Activated CD8-positive, alpha-beta T cell treated with anti-CD3 and anti-CD28 coated beads for 36 hours (primary cell): ENCODE measurements at places on chromosomes 7 and 10. TPM values are rescaled to one million over a fixed set of nuclear protein-coding genes. Genes with fewer than 3 reads are reported as not detected.

P4HA1 gene
- total RNA-seq: 72.3 TPM

ZNF12 gene
- total RNA-seq: 22.7 TPM

REEP3 gene
- 13.6 TPM for total RNA-seq

DCLRE1C gene
- 15.0 TPM for total RNA-seq

AZGP1 gene
- total RNA-seq: not detected

SPOCK2 gene
- total RNA-seq: 134 TPM

CTAGE15 gene
- total RNA-seq: 0.83 TPM

ZNF853 gene
- 1.8 TPM for total RNA-seq

ATE1 gene
- total RNA-seq: 18.0 TPM

IDI2 gene
- not detected for total RNA-seq

NEUROG3 gene
- 2.3 TPM for total RNA-seq

AS3MT gene
- not detected for total RNA-seq

FEZF1 gene
- not detected for total RNA-seq

ST8SIA6 gene
- not detected for total RNA-seq

- no peak for DNase-seq
Observed at GRCh38 chr10:33535866-33536265, 201.4 kb upstream of the NRP1 start.

DNA sequence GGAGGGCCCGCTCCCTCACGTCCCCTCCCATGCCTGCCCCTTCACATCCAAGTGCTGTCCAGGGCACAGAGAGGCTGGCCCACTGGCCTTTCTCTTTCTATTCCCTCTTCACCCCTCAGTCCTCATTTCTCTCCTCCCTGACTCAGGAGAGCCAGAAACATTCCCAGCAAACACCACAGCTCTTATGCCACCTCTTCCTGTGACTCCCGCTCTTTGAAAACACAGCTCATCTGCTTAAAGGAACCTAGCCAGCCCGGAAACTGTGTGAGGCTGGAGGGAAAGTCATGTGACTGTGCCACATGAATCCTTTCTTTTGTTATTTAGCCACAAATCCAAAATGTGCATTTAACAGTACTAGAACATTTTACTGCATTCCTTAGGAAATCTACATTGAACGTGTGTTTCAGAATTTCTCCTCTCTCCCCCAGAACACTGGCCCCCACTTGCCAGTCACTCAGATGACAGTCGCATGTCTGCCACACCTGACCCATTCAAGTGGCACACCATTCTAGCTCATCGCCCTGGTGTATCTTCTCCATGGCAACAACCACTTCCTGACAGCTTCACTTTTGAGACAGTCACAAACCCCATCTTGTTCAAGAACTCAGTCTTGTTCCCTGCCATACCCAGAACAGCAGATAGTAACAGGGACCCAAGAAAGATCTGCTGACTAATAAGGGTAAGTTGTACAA, 42.8 kb downstream of the GRB10 start:
- peak; percentile 76 for DNase-seq

- DNase-seq: peak; percentile 73
Observed at GRCh38 chr7:27179503-27180430, 5.3 kb downstream of the HOXA11 start.

DNA sequence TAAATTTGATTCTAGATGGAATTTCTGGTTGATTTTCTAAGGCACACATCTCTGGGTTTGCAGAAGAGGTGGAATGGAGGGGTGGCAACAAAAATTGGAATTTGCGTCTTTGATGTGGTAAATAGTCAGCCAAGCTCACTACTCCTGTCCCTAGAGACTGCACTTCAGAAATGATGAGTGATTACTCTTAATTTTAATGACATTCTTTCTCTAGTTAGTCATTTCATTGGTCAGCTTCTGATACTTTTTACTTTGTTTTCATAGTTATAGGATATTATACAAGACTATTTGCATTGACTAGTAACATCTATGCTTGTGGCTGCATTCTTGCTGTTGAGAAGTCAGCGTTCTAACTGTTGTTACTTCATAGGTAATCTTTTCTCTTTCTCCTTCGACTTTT, 658.3 kb downstream of the SUGCT start:
- no peak for DNase-seq

- no peak for DNase-seq
Observed at GRCh38 chr10:128934492-128934891, 532.5 kb upstream of the MGMT start.

DNA sequence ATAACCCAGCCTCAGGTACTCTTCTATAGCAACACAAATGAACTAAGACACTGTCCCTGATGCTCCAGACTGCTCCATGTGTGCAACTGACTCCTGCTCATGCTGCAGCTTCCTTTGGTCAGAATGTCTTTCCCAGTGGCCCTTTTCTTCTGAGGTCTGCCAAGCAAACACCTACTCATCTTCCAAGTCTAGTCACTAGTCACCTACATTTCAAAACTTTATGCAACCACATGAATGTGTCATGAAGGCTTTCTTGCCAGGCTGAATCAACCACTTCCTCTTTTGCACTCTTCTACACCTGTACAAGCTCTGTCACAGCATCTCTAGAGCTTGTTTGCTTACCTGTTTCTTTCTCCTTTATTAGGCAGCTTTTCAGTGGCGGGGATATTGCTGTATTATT, 75.8 kb downstream of the LSMEM1 start:
- DNase-seq: peak; percentile 18

DNA sequence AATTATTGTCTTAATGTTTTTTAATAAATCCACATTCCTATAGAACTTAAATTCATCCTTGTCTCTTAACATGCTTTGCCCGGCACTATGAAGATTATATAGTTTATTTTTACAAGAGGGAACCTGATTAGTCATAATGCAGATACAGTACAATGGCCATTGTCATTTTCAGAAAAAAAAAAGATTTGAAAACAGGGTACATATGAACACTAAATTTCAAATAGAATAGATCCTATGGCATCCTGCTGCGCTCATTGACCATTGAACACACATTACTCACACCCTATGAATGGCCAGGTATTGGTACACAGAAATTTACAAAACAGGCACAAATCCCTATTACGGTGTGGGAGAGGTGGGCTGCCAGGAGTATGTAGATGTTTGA, 2.0 kb upstream of the KLF6 start:
- no peak for DNase-seq

DNA sequence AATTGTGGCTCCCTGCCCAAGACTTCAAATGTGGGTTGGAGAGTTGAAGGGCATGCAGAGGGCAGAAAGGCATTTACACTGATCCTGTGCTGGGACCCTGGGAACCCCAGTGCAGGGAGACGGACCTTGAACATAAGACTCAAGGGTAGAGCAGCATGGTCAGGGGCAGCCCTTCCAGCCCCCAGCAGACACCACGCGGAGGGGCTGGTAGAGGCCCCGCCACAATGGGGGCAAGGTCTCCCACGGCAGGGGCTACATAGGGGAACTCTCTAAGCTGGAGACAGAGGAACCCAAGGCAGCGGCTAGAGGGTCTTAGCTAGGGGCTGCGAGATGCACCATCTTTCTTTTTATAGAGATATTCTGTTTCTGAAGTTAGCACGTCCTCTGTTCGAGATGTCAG, 45.2 kb upstream of the EBF3 start:
- no peak for DNase-seq

DNA sequence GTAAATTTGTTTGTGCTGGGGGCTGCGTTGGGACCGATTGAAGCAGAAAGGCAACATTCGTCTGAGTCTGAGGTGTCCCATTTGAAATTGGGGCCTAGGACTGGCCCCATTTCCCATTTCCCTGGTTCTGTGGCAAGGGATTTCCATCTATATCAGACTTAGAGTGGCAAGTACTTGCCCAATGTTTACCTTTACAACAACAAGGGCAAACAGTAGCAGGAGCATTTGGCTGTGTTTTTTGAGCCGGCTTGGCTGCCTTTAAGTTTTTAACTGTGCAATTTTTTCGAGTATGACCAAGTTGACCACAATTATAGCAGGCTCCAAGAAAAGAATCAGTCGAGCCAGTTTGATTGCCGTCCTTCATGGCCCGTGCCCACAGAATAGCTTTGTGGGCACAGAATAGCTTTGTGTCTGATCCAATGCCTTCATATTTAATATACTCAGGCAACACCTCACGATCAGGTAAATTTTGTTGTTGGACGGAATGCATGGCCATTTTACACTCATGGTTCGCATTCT, 4.7 kb upstream of the CYP17A1 start:
- DNase-seq: no peak

GRCh38 chr7:93014410-93014809, 103.4 kb downstream of the SAMD9 start:
- DNase-seq: no peak

DNA sequence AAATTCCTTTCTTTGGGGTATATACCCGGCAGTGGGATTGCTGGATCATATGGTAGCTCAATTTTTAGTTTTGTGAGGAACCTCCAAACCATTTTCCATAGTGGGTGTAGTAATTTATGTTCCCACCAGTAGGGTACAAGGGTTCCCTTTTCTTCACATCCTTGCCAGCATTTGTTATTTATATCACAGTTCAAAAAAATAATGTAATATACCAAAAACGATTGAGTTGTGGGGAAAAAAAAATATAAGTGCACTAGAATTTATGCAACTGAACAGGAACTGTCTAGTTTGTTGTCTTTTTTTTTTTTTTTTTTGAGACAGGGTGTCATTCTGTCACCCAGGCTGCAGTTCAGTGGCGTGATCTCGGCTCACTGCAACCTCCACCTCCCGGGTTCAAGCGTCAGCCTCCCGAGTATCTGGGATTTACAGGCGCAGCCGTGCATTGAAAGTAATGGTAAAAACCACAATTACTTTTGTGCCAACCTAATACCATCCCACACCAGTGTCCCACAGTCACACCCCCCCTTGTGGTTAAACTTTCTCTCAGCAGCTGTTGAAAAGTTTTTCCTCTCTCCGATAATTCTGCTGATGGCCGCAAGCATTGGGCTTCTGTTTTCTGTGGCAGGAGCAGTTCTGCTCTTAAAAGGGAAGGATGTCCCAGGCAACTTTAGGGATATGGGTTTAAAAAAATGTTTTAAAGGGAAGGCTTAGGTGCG, 6.8 kb upstream of the LAT2 start:
- no peak for DNase-seq

- DNase-seq: no peak
Observed at GRCh38 chr7:139230484-139230773, 608 bp upstream of the UBN2 start.

DNA sequence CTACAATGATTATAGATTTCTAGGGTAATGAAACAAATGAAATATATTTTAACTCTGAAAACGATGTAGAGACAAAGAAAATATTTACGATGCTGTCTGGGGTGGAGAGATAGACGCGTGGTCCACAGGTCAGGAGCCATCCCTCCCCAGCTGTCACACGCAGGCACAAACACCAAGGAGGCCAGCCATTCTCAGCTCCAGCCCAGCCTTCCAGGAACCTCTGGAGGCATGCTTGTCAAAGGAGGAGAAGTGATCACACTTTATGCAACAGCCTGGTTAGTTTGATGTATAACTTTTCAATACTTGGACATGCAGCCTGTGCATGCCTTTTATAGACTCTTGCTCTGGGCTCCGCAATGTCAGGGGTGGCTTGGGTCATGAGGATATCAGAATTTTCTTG, 391.5 kb upstream of the MGMT start:
- no peak for DNase-seq

- no peak for DNase-seq
Observed at GRCh38 chr10:32049113-32049512, 7.1 kb downstream of the KIF5B start.

DNA sequence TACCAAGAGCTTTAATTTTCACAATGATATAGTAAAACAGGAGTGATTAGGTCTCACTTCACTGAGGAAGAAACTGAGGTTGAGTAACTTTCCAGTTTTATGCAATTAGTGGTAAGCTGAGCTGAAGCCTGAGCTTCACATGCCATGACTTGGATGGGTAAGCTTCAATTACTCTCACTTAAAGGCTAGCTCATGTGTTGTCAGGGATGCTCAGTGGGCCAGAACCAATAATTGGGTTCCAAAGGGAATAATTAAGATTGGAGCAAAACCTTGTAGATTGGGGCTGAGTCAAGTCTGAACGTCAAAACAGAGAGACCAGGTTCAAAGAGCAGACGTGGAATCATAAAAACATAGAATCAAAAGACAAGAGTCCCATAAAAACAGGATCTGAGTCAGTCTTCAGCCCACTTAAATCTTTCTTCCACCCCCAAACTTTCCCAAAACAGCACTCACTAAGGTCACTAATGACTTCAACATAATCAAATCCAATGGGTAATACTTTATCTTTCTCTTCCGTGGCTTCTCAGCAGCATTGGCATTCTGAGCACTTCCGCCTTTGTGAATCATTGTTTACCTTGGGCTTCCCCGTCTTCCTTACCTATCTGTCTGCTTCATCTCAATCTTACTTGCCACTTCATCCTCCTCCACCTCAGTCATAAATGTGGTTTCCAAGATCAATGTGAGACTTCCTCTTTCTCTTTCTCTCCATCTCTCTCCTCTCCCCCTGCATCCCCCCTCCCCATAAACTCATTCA, 23.0 kb upstream of the EGFR start:
- peak; percentile 31 for DNase-seq

DNA sequence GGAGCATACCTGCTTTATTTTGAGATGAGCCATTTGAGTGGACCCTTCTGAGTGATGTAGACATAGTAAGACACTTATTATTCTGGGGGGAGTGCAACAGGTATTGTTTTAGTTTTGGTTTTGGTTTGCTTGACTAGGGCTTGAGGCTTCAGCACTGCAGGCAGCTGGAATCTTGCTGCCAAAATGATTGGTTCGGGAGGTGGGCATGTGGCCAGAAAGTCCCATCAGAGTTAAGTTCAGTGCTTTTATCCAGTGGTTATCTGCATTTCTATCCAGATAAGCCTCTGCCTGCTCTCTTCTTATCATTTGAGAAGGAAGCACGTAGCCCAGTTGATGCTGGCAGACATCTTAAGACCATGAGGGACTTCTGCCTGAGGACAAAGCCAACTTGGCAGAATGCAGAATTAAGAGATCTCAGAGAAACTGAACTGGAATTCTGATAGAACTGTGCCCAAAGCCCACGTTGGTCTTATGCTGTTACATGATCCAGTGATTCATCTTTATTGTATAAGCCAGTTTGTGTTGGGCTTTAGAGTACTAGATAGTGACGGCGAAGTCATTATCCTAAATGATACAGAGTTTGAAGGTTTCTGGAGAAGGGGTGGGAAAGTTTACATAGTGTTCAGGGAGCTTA, 9.6 kb upstream of the JAZF1 start:
- no peak for DNase-seq

GRCh38 chr10:122147663-122148062, 123.4 kb upstream of the BTBD16 start:
- DNase-seq: no peak

DNA sequence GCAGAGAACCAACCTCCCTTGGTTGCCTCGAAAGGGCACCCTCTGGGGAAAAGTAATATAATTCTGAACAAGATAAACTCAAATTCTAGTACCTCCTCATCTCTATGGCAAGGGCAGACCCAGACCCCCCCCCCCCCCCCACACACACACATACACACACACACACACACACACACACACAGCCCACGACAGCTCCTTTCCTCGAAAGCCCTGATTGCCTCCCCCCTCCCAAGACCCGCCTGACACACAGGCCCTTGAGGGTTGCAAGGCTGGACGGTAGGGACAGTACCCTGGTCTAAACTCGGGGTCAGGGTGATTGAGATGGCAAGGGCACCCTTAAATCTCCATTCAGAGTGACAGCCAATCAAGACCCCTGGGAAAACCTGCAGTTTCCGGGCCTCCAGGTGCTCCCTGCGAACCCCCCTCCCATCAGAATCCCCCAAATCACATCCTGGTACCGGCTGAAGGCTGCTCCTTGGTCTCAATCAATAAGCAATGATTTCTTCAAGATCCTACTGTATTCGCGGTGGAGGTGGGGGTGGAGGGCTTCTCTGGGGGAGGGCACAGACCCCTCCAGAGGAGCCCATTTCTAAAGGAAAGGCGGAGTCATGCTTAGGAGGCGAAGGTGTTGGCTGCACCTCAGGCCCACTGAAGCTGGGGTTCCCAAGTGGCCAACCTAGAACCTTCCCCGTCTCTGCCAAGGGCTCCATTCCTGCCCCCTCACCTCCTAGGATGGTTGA, 100.7 kb downstream of the HIP1 start:
- no peak for DNase-seq
